ENCODE measurements at places on chromosomes 13 and 19.

- no peak for DNase-seq
These were observed 13.3 kb upstream of the MKNK2 start for GRCh38 chr19:2064395-2064787.

DNA sequence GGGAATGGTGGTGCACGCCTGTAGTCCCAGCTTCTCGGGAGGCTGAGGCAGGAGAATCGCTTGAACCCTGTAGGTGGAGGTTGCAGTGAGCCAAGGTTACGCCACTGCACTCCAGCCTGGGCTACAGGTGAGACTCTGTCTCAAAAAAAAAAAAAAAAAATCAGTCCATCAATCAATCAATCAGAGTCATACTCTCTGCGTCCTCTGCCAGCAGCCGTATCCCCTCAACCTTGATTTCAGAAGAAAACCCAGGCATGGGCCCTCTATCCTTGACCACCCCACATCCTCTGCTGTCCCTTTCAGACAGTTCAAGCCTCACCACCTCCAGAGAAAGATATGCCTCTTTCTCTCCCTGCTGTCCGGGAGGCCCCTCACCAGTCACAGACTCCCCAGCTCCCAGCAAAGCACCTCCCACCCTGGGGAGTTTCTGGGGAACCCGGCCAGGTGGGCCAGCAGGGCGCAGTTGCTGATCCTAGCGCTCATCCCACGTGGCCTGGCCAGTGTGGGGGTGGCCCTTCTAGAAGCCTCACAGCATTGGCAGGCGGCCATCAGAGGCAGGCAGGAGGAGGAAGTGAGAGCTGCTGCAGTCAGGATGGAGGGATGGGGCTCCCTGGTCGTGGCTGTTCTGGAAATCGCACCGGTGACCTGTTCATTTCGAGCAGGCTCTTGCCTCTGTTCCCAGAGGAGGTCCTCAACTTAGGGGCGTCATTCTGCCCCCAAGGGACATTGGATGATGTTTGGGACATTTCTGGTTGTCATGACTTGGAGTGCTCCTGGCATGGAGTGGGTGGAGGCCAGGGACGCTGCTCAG is 10.2 kb upstream of the JSRP1 start:
- DNase-seq = no peak

DNA sequence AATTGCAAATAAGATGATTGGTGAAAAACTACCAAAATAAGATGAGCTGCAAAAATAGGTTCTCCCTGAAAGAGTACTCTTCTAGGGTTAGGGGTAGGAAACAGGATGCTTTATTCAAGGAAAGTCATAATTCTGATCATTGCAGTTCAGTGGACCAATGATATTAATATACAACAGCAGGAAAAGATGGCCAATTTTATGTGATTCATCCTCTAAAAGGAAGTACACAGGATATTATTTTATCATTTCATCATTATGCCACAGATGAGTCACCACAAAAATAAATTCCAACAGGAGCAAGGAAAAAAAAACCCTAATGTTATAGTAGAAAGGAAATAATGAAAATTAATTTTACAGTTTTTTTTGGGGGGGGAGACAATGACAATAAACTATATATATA is 205.0 kb downstream of the NALCN start:
- no peak for DNase-seq

- DNase-seq = no peak
These were observed 1.2 kb upstream of the ATP1A3 start for GRCh38 chr19:41994994-41995958.

- no peak for DNase-seq
These were observed 11.1 kb downstream of the PGPEP1 start for GRCh38 chr19:18351544-18351943.

DNA sequence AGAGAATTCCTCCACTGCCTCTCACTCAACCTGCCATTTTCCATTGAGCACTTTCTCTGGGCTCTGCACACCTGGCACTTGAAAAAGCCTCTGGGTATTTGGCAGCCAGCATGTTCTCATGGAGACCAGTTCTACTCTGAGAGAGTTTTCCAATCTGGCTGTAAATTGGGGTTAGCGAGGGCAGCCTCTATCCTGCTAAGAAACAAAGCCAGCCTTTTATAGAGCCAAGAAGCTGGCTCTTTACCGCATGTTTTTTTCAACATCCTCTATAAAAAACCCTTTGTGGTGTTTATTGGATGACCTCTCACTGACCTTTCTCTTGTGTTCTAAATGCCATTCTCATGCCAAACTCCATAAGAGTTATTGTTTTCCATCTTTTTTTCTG is 52.6 kb upstream of the RCBTB2 start:
- DNase-seq = peak; percentile 43

DNA sequence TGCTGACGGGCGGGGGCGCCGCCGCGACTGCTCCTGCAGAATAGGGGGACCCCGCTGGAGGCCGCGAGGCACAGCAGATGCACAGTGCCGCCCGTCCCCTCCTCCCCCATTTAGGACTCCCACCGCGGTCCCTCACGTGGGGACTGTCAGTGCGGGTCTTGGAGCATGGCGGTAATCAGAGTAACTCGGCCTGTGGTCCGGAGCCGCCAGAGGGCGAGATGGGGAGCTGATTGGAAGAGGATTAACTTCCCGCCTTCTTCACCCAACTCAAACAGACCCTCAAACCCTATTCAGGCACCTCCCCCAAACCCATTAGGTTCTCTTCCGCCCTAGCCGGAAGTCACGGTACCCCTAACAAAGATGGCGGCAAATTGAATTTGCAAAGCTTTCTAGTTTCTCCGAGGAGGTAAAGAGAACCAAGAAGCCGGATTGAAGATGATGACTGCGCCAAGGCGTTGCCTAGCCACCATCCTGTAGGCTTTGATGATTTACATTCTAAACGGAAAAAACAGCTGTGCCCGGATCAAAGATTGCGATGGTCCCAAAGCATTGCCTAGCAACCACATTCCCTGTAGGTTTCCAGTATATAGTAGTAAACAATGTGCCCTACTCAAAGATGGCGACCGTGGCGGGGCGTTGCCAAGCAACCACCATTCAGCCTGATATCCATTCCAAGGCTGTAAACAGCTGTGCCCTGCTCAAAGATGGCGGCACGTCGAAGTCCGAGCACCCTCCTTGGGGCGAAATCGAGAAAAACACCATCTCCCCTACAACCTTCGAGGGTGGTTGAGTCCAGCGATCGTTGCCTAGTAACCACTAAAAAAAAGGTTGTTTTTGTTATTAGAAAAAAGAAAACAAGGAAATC is at the start of gene FUZ:
Gene FUZ, minus strand, starts transcription at position 296 of the 865 bp plus-strand sequence. Its CDS starts 186 bp downstream, at position 110.
- DNase-seq = peak; percentile 97

DNA sequence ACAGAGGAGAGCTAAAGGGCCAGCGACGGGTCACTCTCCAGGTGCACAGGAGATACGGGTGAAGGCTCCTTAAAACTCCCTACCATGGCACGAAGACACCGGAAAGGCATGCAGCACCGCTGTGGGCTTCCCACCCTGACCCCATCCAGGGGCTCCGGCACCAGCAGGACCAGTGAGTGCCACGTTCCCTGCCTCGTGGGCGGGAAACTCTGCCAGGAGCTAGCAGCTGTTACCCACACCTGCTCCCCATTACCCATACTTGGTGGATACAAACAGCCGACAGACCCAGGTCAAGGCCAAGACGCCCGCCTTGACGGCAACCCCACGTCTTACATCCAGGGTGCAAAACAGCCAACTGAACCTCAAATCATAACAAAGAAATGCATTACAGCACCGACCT is 56.7 kb downstream of the GNG7 start:
- DNase-seq = no peak

- DNase-seq = no peak
These were observed 673.8 kb downstream of the PCDH9 start for GRCh38 chr13:66556306-66556705.

- DNase-seq = no peak
These were observed 10.9 kb upstream of the DNMT1 start for GRCh38 chr19:10205636-10206035.
